Activated CD8-positive, alpha-beta memory T cell treated with anti-CD3 and anti-CD28 coated beads for 4 hours (primary cell): ENCODE measurements at places on chromosomes 4 and X.

GRCh38 chr4:188619456-188620149 is 480.4 kb downstream of the TRIML1 start:
- no peak for DNase-seq

DNA sequence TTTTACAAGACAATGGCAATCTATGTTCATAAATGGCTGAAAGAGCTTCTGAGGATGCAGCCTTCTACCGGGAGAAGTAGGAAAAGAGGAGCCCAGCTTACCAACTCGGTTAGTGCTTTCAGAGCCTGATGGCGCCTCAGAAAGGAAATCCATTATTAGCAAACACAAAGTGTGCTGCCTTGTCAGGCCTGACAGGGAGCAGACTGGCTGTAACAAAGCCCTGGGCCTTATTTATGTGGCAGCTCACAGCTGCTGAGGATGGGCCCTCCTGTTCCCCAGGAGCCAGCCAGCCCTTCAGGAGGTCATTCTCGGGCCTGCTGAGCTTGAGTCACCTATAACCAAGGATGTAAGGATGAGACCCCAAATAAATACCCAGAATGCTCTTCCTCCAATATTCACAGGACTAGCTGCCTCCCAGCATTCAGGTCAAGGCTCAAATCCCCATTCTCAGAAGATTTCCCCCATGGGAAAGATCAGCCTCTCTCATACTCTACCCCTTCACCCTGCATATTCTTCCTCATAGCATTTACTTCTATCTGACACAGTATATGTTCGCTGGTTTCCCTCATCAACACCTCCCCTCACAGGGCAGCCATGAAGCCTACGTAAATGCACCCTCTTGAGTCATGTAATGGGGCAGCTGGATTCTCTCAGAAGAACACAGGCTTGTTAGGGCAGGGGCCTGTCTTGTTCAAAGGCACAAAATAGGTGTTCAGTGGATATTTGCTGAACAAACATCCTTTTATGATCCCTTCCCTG is 227.0 kb upstream of the RASGEF1B start:
- DNase-seq = no peak

- DNase-seq = no peak
Measured at GRCh38 chr4:73662709-73663546, 42.7 kb upstream of the RASSF6 start.

GRCh38 chr4:136246876-136247275 is 1285.4 kb downstream of the PCDH18 start:
- DNase-seq = no peak

GRCh38 chrX:69229436-69229835 is 64.2 kb upstream of the PJA1 start:
- DNase-seq = no peak
